CD4-positive, alpha-beta T cell treated with Interleukin-21 for 1 hour (primary cell): ENCODE measurements at places on chromosomes 1 and 21.

- DNase-seq: no peak
These were observed 11.7 kb downstream of the TNFRSF18 start for GRCh38 chr1:1194723-1195122.

- DNase-seq: peak; percentile 81
These were observed 32.2 kb upstream of the EPB41 start for GRCh38 chr1:28882009-28882628.

DNA sequence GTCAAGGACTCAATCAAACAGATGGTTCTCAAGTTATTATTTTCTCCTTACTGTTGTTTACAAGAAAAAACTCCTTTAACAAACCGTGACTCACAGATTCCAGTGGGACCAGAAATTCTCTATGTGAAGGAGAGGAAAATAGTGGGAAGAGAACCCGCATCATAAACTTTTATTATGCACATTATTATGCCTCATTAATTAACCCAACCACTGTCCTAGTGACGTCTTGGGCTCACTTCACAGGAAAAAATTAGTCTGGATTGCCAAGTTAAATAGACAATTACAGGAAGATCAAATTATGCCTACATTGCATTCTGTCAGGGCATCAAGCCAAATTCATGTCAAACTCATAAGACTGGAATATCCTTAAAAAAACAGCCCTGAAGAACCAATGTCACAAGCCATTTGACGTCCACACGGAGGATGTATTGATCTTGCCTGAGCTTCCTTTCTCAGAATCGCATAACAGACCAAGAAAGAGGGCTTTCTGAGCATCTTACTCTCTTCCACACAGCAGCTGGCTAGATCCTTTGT lies 347.8 kb downstream of the DUSP10 start:
- no peak for DNase-seq

- DNase-seq: no peak
These were observed 4.2 kb upstream of the KRTAP12-1 start for GRCh38 chr21:44686000-44686781.

- DNase-seq: no peak
These were observed 27.0 kb downstream of the SIM2 start for GRCh38 chr21:36725793-36726386.

- no peak for DNase-seq
These were observed 100.8 kb downstream of the KCNK1 start for GRCh38 chr1:233714631-233715217.

- DNase-seq: no peak
These were observed 31.9 kb downstream of the MAP3K21 start for GRCh38 chr1:233359431-233359830.

GRCh38 chr1:198258491-198258890 lies 101.7 kb downstream of the NEK7 start:
- DNase-seq: no peak

DNA sequence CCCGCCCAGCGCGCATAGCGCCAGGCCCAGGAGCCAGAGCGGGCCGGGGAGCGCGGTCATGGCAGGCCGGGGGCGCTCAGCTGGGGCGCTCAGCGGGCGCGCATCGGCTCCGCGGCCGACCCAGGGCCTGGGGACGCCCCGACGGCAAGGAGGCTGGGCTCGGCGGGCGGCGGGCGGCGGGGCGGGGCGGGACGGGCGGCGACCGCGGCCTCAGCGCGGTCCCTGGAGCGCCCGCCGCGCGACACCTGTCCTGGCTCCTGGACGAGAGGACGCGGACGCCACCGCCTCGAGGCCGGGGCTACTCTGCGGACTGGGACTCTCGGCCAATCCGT lies 273 bp downstream of the BMP8B start:
- DNase-seq: no peak

GRCh38 chr1:155000726-155001424 lies 1.7 kb upstream of the ZBTB7B start:
- DNase-seq: peak; percentile 82

DNA sequence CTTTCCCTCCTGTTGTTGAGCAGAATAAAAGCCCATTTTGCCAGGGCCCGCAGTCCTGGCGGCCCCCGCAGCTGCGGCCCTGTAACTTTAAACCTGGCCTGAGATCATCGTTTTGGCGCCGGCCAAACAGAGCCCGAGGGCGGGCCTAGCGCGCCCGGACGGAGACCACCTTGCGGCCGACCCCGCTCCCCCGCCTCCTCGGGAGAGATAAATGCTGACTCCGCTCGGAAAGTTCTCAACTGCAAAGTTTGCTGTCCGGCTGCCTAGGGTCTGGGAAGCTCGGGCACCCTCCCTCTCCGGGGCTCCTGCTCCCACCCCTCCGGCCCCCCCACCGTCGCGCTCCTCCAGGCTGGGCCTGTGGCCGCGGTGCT lies at the start of gene PDPN:
PDPN (plus strand) TSS at position 238 of the 371 bp plus-strand sequence. CDS start 202 bp downstream, outside the sequence.
- no peak for DNase-seq

GRCh38 chr1:210558302-210558701 lies 229.6 kb downstream of the HHAT start:
- no peak for DNase-seq

GRCh38 chr1:65255035-65255655 lies 54.2 kb upstream of the DNAJC6 start:
- DNase-seq: no peak

DNA sequence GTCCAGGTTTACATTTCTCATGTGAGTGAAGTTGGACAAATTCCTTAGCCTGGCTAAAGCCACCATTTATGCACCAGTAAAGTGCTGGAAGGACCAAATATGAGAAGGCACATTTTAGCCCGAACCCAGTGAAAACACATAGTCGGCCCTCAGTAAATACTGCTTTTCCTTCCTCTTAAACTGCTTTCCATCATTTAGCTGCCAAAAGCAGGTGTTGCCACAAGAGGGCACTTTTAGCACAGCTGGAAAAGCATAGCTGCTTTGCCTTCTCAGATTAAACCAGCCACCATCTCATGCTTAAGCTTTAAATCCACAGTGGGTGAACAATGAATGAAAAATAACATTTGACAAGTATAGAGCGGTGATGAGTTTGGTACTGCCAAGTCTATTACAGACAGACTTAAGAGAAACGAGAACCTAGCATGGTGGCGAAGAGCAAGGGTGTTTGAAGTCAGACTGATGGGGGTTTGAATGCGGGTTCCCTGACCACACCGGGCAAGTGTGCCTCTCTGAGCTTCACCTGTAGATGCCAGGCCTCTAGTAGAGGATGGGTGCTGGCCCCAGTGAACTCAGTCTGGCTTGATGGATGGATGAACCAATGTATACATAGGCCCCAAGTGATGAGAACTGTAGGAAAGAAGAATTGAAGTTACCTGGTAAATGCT lies 57.8 kb downstream of the SLC35D1 start:
- peak; percentile 67 for DNase-seq

DNA sequence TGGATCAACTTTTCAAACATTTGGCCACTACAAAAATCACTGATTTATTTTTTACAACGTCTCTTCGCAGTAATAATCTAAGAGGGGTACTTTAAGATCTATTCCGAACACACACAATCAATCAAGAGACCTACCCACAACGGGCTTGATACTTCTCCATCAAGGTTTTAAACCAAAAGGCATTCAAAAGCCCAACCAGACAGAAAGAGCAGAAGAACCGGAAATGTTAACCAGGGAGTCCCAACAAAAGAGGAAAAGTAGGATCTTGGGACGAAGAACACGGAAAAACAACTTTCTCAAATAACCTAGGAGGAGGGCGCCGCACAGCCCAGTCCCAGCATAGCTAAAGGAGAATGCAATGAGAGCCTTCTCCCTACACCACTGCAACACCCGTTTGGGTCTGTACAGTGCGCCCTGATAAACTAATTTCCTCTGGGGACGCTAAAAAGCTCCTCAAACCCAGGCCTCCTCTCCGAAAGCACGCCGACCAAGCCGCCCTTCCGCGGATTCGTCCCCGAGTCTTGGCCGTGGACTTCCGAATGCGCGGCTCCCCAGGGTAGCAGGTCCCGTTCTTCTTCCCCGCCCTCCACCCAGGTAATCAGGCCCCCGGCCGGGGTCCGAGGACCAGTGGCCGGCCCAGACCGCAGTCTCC lies 623 bp downstream of the RPL22 start:
- peak; percentile 19 for DNase-seq

DNA sequence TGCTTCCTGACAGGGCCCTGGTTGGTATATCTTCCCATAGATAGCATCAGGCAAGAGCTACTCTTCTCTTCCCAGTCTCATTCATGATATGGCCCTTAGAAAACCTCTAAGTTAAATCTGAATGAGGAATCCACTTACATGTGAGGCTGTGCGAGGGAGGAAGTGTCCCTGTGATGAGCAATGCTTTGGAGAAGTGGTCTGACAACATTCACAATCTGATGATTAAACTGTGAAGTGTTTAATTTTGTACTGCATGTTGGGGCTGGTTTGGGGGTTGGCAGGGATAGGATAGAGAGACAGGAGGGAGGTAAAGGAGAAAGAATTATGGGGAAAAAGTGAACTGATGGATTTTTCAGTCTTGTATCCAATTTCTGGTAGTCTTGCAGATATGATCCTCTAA lies 421.2 kb upstream of the DAB1 start:
- DNase-seq: no peak

GRCh38 chr1:210377731-210378333 lies 49.1 kb downstream of the HHAT start:
- no peak for DNase-seq

DNA sequence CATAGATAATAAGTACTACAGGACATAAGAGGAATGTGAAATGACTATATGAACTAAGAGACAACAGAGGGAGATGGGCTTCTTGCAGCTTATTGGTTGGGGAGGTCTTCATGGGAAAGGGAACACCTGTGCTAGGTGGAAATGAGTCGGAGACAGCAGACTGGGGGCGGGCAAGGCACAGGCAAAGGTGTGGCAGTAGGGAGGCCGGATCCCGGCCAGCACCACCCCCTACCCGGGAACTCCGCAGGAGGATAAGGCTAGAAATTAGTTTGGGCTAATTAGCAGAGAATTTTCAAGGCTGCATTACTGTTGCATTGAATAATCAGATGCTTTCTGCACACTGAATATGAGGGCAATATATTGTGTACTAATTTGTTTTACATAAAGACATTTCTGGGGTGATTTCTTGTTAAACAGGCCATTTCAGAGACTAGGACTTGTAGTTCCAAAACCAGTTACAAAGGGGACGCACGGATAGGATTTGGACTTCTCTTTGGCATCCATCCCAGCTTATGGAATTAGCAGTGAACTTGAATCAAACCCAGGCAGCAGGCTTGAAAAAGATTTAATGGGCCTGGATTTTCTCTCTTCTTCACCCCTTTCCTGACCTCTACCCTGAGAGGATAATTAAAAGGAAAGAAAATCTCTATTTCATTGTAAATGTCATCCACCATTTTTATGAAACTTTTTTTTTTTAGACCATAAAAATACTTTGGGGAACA lies 2.2 kb upstream of the HUNK start:
- DNase-seq: no peak

GRCh38 chr1:155278689-155279160 lies 1.5 kb downstream of the HCN3 start:
- DNase-seq: no peak

DNA sequence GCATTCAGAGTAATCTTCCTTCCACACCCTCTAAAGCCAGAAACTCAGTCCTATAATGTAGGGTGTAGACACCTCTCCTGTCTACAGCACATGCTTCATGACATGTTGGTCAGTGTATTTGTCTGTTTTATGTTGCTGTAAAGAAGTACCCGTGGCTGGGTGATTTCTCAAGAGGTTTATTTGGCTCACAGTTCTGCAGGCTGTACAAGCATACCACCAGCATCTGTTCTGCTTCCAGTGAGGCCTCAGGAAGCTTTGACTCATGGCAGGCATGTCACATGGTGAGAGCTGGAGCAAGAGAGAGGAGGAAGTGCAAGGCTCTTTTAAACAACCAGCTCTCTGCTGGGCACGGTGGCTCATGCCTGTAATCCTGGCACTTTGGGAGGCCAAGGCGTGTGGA lies 12.1 kb downstream of the PLOD1 start:
- no peak for DNase-seq

- no peak for DNase-seq
These were observed 91.9 kb downstream of the LEPR start for GRCh38 chr1:65512383-65512782.

DNA sequence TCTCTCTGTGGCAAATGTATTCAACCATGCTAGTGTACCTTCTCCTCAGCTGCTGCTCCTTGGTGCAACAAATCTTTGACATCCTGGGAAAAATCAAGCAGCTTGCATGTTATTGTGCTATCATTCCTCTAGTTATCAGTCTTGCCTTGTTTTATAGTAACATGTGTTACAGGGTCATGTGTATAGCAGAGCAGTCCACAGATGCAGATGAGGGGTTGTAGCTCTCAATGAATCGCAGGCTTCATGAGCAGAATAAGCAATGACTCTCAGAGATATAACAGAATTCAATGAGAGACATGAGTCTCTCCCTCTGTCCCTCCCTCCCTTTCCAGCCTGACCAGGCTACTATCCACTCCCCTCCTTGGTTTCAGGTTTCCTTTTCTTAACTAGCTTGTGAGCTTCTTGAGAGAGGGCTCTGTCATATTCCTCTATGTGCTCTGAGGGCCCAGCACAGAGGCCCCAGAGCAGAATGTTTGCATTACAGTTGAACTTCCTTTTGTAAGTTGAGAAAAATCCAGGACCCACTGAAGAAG lies 15.1 kb upstream of the JUN start:
- no peak for DNase-seq

GRCh38 chr1:218558271-218558810 lies 213.2 kb downstream of the TGFB2 start:
- no peak for DNase-seq

DNA sequence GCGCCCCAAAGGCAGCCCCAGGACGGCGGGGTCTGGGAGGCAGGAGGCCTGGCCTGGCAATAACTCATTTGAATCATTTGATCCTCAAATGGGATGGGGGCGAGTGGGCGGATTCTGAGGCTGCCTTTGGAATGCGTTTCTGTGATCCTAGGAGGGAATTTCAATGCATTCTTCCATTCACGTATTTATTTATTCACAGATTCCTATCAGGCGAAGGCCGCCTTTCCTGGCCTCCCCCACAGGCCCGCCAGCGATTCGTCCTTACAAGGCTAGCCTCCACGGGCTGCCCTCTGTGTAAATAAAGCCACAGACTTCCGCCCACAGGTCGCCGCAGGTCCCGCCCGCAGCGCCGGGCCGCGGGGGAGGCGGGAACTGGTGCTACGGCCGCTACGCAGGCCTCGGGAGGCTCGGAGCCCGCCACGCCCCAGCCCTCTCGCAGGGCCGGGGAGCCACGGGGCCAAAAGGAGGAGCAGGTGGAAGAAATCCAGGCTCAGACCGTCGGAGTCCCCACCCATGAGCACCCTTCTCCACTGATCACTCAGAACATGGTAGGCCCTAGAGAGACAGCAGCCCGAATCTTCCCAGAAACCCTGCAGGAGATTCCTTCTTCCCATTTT lies 31.3 kb upstream of the JUN start:
- peak; percentile 69 for DNase-seq

GRCh38 chr1:160168609-160169369 lies 17.4 kb downstream of the ATP1A4 start:
- DNase-seq: no peak

DNA sequence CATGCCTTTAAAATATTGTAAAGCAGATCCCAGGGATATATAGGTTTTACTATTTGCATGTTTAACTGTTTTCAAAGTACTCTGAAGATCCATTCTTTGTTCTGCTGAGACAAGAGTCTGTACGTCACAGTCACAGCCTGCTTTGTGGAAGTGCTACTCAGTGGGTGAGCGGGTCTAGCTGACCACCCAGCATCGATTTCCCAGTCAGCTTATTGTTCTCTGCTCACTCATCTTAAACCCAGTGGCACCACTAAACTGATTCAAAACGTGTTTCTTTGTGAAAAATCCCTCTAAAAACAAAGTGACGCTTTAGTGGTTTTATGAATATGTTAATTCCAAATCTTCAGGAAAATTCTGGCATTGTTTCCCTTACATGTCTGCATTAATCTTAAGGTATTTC lies 12.4 kb downstream of the PLPP3 start:
- DNase-seq: no peak
